ENCODE measurements at places on chromosomes 4 and X. TPM values are rescaled to one million over a fixed set of nuclear protein-coding genes. Genes with fewer than 3 reads are reported as not detected.

- DNase-seq, result no peak
These were observed 11.1 kb downstream of the TEX13A start for GRCh38 chrX:105209406-105209805.

GRCh38 chr4:19945979-19946380, 305.7 kb upstream of the SLIT2 start:
- no peak for DNase-seq

- DNase-seq, result peak; percentile 81
These were observed 2.4 kb downstream of the FRAS1 start for GRCh38 chr4:78059524-78059889.

- DNase-seq, result no peak
These were observed 489.8 kb upstream of the AMOT start for GRCh38 chrX:113330416-113330815.

GRCh38 chr4:114028071-114028470, 48.6 kb upstream of the ARSJ start:
- DNase-seq, result no peak

DNA sequence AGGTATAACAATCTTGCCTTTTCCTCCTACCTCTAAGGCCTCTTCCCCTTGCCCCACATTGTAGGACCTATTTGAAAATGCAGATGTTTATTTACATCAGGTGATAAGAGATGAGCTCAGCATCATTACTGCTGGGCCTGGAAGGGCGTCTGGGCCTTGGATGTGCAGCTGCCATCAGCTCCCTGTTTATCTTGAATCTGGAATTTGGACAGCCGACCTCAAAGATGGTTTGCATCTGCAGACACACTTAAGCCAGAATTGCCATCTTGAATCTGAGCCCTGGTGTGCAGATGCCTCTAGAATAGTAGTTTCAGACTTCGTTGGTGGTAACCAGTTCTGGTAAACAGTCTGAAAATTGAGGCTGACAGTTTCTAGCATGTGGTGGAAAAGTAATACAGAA, 59.0 kb downstream of the FAM193A start:
- DNase-seq, result no peak

DNA sequence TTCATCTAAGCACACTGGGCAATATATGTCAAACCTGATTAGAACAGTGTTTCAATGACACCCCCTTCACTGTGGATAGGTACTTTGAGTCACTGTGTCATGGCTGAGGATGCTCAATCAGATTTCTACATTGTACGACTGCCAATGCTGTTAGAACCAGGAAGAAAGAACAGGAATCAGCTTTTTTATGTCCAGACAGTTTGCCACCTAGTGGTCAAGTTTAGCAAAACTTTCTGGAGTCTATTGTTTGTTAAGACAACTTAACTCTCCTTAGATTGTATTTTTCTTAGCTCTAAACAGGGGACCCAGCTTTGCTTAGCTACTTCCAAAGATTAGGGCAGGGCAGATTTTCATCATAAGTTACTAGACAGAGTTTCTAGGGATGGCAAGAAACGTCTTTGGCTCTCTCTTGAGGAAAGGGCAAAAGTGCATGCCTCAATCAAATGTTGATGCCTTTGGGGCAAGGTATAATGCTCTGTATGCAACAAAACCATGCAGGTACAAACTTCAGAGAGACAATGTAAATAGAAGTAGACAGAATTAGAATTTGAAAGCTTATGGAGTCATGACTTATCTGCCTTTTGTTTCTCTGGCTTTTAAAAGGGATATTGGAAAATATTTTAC, 40.5 kb upstream of the BMP3 start:
- DNase-seq, result peak; percentile 46

GRCh38 chr4:242121-242848, 63.0 kb downstream of the ZNF732 start:
- DNase-seq, result no peak

DNA sequence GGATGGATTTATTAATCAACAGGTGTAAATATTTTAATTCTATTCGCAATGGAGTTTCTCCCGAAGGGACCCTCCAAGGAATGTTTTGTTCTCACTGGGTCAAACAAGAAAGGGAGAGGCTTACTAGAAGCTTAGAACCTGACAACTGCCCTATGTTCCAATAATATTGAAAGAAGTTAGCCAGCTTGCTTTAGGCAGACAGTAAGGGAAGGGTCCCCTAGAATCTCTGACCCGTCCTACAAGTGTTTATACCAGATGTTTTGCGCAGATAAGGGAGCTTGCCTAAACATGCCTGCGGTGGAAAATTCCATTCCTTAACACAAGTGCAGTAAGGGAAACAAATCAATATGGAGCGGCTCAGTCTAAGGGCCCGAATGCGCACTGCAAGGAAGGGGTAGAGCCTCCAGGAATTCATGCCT, 17.7 kb downstream of the IL21 start:
- no peak for DNase-seq

GRCh38 chr4:73964862-73965611, 16.8 kb downstream of the PF4 start:
- DNase-seq, result no peak

DNA sequence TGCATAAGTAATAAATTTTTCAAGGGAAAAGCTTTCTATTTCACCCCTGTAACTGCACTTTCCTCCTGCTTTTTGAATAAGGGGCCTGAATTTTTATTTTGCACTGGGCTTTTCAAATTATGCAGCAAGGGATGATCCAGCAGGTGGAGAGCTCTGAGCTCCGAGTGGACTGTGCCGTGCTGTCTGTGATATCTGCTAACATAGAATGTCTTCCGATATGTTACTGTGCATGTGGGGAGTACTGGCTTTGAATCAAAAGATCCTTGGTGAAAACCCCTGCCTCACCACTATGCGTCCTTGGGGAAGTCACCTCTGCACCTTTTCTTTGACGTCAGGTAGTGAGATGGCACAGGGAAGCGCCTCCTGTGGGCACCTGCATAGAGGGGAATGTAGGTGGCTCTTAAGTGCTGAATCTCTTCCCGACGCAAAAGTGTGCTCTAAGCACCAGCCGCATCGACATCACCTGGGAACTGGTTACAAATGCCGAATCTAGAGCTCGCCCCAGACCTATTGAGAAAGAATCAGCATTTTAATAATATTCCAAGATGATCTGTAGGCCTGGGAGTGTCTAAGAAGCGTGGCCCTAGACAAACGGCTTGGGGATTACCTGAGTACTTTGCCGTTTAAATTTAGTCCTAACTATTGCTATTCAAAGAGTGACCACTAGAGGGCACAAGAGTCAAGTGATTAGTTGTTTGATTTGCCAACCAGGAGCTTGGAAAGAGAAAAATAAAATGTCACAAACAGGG, 19.2 kb upstream of the WFS1 start:
- no peak for DNase-seq

DNA sequence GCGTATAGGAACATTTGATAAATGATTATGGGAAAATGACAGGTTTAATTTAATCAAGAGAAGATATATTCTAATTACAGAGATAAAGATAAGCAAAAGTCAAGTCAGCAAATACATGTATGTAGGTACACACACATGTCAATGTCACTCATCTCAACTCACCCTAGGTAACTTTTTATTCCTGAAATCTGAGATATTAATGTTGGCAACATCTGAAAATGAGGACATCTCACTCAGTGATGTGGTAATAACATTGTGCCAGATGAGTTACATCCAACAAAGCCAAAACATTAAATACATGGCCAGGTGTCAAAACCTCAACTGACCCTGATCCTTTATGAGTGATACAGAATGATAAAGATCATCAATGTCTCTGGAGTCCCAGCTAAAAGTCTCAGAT, 363.3 kb upstream of the F9 start:
- DNase-seq, result no peak

DNA sequence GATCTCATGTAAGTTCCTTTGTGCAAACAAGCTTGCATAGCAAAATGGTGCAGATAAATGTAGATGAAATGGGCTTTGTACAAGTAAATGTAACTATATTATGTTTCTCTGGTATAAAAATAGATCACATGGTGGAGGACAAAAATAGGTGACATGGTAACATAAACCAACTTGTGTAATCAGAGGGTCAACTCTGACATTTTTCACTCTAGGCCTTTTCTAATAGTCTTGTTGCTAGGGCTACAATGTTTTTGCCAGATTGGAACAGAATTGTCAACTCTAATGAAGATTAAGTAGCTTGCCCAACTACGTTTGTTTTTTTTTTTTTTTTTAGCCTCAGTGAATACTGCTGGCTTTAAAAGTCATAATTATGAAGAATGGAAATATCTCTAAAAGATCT, 11.5 kb downstream of the MAD2L1 start:
- DNase-seq, result no peak

GRCh38 chrX:84487365-84488353, 14.6 kb downstream of the HDX start:
- DNase-seq, result no peak

DNA sequence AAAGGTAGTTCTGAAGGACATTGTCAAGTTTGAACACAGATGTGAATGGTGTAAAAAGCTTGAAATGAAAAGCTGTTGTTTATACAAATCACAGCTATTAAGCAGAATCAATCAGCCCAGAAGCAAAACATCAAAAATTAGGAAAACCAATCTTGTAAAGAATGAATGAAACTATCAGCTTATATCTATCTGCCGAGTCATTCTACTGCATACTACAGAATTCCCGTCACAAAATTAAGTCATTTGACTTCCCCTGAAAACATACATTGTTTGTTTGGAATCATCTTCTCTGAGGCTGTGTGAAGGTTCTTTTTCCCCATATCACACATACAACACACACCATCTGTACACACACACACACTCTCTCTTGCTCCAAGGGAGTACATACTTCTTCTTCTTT, 80.3 kb downstream of the RFC1 start:
- DNase-seq, result no peak

DNA sequence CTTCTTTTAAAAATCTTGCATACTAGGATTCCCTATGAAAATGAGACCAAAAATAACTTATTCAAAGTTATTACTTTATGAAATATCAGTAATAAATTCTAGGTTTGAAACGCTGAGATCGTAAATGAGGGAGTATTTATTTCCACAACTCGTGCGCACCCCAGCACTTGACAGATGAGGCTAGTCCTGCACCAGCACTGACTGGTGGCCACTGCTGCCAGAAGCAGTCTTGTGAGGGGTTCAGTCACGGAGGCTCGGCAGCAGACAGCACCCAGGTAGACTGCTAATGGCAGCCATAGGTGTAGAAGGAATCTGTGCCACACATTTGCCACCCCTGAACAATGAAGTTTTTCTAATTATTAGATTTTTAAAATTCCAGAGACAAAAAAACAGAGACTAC, 248.7 kb downstream of the CAMK2D start:
- no peak for DNase-seq

DNA sequence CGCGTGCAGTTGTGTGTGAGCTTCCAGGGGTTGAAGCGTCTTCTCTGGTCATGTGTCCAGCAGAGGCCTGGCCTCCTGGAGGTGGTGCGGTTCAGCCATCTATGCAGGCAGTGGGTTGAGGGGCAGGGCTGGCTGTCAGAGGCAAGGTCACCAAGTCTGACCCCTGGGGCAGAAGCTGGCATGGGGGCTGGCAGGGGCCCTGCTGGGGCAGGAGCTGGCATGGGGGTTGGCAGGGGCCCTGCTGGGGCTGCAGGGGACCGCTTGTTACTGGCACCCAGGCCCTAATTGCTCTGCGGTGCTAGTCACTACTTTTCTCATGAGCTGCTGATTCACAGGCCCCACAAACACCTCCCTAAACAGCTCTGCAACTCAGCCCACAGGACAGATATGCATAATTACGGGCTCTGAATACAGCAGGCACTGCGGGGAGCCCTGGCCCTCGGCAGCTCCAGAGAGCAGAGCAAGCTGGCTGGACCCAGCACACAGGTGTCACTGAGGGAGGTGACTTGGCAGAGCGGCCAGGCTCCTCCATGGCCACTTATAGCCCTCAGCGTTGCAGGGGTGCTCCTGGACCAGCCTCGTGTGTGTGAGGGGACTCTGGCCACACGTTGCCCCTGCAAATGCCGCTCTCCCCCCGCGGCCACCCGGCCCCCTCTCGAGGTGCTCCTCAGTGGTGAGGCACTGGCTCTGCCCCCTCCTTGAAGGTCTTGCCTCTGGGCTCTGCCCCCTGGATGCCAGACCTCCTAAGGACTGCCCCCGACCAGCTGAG, 32.7 kb downstream of the CPLX1 start:
- DNase-seq, result no peak

DNA sequence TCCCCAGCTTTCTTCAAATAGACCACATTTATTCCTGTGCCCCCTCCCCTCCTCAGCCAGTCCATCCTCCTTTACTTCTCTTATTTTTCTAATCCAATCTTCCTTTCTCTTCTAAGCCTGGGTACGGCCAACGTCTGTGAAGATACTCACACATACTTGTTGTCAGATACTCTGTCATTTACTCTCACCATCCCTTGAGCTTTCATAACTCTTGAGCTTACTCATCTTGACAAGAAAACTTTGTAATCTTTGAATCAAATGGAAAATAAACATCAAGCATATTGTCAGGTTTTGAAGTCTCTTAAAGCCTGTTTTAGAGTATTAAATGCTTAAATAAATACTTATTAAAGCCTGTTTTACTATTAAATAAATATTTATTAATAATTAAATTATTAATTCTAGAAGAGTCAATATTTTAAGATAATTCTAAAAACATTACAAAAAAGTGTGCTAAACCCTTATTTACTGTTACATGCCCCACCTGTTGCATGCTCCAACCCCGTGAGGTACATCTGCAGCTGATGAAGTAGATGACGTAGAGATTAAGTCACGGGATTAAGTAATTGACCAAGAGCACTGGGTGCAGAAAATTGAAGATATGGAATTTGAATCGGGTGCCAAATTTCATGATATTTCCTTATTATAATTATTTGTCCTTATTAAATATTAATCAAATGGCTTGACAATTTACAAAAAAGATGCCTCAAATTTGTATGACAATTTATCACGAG, 1.5 kb upstream of the TRIML2 start:
- no peak for DNase-seq

DNA sequence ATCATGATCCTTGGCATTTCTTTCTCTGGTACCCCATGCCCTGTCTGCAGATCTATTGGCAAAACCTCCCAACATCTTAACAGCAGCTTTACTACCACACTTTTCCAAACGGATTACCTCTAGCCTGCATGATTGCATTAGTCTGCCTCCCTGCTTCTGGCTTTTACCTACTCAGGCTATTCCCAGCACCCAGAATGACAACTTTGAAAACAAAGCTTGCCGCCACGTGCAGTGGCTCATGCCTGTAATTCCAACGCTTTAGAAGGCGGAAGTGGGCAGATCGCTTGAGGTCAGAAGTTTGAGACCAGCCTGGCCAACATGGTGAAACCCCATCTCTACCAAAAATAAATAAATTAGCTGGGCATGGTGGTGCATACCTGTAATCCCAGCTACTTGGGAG, 60.2 kb downstream of the UBE2K start:
- DNase-seq, result no peak

SLC6A8 gene
- polyA plus RNA-seq, result 64.5 TPM

DKK2 gene
- 1.5 TPM for polyA plus RNA-seq

TCEAL5 gene
- polyA plus RNA-seq, result 21.7 TPM

AVPR2 gene
- polyA plus RNA-seq, result 1.2 TPM

SLC6A14 gene
- polyA plus RNA-seq, result 0.26 TPM

ZCCHC4 gene
- 12.6 TPM for polyA plus RNA-seq

BCORL1 gene
- polyA plus RNA-seq, result 17.0 TPM

GPRIN3 gene
- 3.6 TPM for polyA plus RNA-seq

SPATA4 gene
- polyA plus RNA-seq, result 0.93 TPM

ARMCX1 gene
- 52.1 TPM for polyA plus RNA-seq

IDUA gene
- polyA plus RNA-seq, result 18.0 TPM

SERPINA7 gene
- polyA plus RNA-seq, result 0.19 TPM

VCX gene
- polyA plus RNA-seq, result not detected

GPR119 gene
- polyA plus RNA-seq, result not detected

GLRA2 gene
- polyA plus RNA-seq, result 0.20 TPM

Measured in left renal pelvis (tissue), 4 donors.